Caco-2 (cell line): ENCODE measurements at places on chromosomes 6 and 20. TPM values are rescaled to one million over a fixed set of nuclear protein-coding genes. Genes with fewer than 3 reads are reported as not detected.
A peak's percentile ranks its signal among the peaks of the same experiment; 100 is the strongest.

ULBP1 gene
- total RNA-seq: 5.4 and 7.7 TPM in 2 replicates

AK9 gene
- 3.4 and 4.4 TPM in 2 replicates for total RNA-seq

HS3ST5 gene
- total RNA-seq: 0.28 and 0.29 TPM in 2 replicates

MYB gene
- total RNA-seq: 2.3 and 2.7 TPM in 2 replicates

BPIFB4 gene
- not detected in 2 replicates for total RNA-seq

PSORS1C2 gene
- total RNA-seq: not detected in 2 replicates

ENPP1 gene
- total RNA-seq: 4.6 and 4.8 TPM in 2 replicates

CST7 gene
- not detected in 2 replicates for total RNA-seq

ZNF76 gene
- total RNA-seq: 22.7 and 24.6 TPM in 2 replicates

CDSN gene
- not detected in 2 replicates for total RNA-seq

ERVFRD-1 gene
- 0.29 and 0.58 TPM in 2 replicates for total RNA-seq

PREX1 gene
- 7.7 and 9.5 TPM in 2 replicates for total RNA-seq

DNA sequence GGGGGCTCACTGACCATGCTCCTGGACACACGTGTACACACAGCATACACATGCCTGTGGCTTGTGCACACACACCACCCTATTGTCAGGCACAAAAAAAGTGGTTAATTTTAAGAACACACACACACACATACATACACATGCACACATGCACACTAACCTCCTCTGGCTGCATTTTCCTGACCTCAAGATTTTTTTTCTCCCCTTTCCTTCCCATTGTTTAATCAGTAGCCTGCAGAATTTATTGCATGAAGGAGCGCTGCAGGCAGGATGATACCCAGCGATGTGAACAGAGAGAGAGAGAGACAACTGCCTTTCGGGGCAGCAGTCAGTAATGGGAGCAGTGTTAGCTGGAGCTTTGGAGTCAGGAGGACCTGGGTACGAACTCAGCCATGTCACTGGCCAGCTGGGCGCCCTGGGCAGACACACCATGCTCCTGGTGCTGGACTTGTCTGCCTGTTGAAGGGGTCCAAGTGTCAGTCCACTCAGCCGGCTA is 990 bp upstream of the TRAF3IP2 start:
- no peak for DNase-seq

- peak; percentile 39 for DNase-seq
These were observed 102.8 kb downstream of the MOXD1 start for GRCh38 chr6:132298344-132298949.

DNA sequence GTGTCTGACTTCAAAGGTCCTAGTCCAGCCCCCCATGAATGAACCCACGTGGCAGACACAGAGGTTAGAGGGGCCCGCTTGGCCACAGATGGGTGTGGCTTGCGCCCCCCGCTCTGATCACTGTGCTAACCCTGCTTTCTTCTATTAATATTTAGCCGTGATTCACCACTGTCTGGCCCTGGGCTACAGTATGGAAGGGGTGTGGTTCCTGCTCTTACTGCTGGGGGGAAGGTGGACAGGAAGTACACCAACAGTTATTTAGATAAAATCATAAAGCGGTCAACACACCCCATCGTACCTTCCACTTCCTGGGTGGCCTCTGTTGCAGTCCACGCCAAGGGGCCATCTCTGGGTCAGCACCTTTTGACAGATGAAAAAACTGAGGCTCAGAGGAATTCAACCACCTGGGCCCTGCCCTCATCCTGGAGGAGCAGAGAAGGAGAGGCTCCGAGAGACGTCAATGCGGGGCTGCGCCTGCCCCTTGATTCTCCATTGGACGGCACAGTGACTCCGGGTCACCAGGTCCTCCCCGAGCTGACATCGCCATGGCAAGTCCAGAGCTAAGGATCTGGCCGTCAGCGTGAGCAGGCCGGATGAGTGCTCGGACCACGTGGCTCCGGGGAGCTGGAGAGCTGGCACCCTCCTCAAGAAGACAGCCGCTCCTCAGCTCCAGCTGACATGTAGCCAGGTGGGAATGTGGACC is 206.3 kb downstream of the PREX1 start:
- DNase-seq: peak; percentile 32

- DNase-seq: no peak
These were observed 7.9 kb upstream of the OGFRL1 start for GRCh38 chr6:71280701-71281100.

DNA sequence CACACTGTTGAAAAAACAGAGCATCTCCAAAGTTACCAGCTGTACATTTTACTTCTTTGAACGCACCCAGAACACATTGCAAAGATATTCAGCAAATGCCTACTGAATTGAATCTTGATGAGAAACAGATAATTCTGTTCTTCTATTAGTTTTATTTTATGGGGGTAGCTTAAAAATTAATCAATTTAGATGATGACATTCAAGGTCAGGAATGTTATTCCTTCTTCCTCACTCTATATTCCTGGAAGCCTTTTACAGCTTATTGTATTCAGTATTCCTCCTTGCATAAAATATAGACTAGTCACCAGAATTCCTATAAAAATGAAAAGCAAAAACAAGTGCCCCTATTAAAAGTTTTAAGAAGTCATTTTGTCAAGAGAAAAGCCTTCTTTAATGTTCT is 21.4 kb upstream of the GMDS start:
- DNase-seq: no peak

GRCh38 chr20:61627791-61628415 is 375.8 kb downstream of the CDH4 start:
- DNase-seq: no peak

DNA sequence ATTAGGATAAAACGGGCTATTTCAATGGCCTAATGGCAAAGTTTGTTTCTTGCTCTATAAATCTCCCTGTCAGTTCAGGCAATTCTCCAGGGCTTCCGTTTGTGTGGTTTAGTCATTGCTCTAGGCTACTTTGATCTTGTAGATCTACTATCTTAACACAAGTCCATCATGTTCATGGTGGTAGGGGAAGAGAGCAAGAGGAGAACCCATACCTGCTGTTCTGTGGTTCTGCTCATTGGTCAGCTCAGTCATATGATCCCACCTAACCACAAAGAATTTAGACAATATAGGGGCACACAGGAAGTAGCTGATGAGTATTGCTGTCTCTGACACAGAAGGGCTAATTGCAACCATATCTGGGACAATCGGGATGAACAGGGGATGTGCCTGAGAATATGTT is 4.9 kb upstream of the DEK start:
- DNase-seq: no peak

DNA sequence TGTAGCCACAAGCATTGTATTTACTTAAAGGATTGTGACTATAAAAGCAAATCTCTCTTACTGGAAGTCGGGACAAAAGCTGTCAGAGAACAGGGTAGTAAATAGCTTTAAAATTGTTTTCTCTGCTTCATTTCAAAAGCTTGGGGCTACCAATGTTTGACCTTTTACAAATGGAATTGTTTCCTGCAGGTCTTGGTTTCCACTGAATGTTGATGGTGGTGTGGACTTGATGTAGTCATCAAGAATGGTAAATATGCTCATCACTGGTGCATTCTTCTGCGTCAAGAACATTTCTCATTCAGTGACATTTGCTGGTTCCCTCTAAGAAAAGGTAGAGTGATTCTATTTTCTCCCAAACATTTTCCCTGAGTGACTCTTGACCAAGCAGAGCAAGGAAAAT is 435.4 kb upstream of the KHDRBS2 start:
- DNase-seq: no peak

DNA sequence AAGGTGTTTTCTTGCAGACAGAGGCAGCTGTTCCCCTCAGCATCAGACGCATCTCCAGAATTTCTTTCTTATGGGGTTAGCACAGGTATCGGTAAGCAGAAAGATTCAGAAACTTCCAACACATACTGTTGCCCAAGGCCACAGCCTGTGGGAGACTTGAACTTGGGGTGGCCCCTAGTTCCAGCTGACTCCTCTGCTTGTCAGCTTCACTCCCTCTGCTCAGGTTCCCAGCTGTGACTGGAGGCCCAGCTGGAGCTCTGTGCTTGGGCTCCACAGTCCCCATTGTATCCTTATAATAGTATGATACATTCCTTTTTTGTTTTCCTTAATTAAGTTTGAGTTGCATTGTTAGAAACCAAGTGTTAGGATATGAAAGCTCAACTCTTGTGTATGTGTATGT is 26.2 kb upstream of the BTN3A2 start:
- DNase-seq: no peak

DNA sequence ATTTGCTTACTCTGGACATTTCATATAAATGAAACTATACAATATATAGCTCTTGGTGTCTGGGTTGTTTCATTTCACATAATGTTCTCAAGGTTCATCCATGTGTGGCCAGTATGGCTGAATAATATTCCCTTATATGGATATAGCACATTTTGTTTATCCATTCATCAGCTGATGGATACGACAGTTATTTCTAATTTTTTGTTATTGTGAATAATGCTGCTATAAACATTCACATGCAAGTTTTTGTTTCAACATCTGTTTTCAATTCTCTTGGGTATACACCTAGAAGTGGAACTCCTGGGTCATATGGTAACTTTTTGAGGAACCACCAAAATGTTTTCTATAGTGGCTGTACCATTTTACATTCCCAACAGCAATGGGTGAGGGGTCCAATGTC is 101.1 kb downstream of the CDK19 start:
- DNase-seq: no peak

GRCh38 chr20:8020314-8021079 is 936 bp upstream of the TMX4 start:
- no peak for DNase-seq

DNA sequence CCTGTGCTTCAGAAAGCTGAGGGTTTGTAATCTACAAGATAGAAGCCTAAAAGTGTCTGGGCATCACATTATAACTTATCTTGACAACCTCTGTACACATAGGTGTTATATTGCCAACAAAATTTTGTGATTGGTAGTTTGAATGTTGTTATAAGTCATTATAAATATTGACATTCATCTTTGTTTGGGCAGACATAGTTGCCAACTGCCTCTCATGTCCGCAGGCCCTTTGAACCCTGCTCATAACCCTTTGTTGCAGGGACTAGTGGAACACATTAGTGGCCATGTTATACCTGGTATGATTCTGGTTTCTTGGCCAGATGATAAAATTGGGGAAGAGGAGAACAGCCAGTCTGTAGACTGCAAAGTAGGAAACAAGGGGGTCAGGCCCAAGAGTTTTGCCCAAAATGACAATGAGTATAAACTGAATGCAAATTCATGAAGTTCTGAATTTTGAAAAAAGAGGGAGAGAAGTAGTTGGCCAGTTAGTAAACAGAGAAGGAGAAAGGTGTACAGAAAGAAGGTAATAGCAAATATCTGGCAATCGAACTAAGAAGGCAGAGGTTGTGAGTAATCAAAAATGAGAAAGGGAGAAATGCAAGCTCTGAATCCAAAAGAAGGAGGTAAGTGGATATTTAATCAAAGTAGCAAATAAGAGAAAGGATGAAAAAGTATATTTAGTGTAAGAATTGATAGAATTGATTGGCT is 21.6 kb upstream of the LMBRD1 start:
- DNase-seq: no peak

- no peak for DNase-seq
These were observed 775 bp upstream of the TTLL2 start for GRCh38 chr6:167324111-167324510.

DNA sequence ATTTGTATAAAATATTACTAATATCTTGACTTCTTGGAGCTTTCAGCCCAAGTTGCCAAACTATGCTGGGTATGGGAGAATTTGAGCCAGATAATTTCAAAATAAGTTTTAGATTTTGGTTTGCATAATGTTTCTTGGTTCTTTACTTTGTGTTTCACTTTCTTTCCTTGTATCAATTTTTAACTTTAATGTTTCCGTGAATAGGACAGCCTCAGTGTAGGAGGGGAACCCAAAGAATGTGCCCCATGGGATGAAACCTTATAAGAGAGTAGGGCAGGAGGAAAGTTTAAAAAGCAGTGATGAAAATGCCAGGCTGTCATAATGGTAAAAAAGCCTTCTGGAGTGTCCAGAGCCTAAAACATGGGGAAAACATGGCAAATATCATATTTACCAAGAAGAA is 252.4 kb upstream of the IRAK1BP1 start:
- no peak for DNase-seq
